ENCODE measurements at places on chromosomes 13 and 19. TPM values are rescaled to one million over a fixed set of nuclear protein-coding genes. Genes with fewer than 3 reads are reported as not detected.

The TTC9B gene
- total RNA-seq = not detected

The GARIN5A gene
- 1.3 TPM for total RNA-seq

The FAM124A gene
- 5.7 TPM for total RNA-seq

The UTP14C gene
- total RNA-seq = 11.6 TPM

The EDDM13 gene
- 0.55 TPM for total RNA-seq

DNA sequence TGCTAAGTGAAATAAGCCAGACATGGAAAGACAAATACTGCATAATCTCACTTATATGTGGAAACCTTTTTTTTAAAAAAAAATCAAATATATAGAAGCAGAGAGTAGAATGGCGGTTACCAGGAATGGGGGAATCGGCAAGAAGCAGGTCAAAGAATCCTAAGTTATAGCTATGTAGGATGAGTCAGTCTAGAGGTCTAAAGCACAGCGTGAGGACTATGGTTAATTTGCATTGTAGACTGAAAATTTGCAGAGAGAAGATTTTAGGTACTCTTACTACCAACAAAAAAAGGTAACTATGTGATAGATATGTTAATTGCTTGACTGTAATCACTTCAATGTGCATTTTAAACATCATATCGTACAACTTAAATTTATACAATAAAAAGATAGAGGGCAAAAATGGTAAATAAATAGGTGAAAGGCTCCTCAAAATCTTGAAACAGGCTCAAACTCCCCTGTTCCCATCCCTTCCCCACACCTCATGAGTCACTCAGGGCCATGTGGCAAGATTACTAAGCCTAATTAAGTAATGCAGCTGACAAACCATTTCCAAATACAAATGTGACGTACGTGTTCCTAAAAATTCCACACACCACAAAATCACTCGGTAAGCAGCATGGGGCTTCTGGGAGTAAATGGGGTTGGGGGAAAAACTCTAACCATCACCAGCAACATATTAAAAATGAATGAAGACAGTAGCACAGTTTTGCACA is 159.0 kb downstream of the USP12 start:
- H3K27ac ChIP-seq = no peak overlapping the region

The S1PR4 gene
- total RNA-seq = 0.60 TPM
